ENCODE measurements at places on chromosomes 11 and 22.
A peak's percentile ranks its signal among the peaks of the same experiment; 100 is the strongest.

DNA sequence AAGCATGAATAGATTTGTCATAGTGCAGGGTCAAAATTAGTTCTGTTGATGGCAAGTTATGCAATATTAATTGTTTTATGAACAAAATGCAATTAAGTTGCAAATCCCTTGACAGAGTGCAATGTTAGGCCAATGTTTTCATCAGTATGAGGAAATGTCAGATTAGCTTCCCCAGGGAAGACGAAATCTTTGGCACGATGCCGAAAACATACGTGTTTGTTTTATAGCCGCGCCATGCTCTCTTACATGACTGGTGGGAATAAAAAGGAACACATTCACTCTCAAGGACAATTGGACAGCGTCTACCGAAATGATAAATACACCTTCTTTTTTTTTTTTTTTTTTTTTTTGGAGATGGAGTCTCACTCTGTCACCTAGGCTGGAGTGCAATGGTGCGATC, 27.0 kb downstream of the MFNG start:
- DNase-seq: no peak

- DNase-seq: no peak
Measured at GRCh38 chr11:64858467-64859263, 14.2 kb upstream of the CDC42BPG start.

- no peak for DNase-seq
Measured at GRCh38 chr11:97247601-97248000, 857.8 kb downstream of the JRKL start.

DNA sequence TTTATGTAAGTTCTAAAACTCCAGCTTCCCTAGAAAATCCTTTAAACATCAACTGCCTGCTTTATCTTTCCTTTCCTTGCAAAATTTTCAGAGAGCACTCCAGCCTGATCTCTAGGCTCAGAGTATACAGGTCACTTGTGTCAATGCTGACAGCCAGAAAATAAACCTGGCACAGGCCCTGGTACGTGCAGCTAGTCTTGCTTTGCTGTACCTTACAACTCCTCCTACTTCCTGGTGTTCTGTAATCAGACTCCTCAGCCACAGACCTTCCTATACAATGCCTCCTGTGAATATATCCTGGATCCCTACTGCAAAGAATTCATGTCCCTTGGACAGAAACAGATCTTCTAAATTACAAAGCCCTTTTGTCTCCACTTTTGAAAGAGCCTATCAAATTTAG, 24.2 kb upstream of the TMEM123 start:
- no peak for DNase-seq

DNA sequence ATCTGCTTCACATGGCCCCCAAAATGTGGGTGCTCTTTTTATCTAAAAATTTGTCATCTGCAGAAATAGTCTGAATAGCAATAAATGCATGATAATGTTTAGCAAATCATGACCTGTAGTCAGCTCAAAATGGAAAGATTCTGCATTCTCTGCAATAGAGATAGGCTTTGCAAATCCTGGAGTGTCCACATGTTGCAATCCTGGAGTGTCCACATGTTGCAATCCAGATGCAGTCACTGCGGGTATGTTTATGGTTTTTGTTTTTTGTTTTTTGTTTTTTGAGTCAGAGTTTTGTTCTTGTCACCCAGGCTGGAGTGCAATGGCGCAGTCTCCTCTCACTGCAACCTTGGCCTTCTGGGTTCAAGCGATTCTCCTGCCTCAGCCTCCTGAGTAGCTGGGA, 20.2 kb upstream of the LRRC32 start:
- DNase-seq: no peak

DNA sequence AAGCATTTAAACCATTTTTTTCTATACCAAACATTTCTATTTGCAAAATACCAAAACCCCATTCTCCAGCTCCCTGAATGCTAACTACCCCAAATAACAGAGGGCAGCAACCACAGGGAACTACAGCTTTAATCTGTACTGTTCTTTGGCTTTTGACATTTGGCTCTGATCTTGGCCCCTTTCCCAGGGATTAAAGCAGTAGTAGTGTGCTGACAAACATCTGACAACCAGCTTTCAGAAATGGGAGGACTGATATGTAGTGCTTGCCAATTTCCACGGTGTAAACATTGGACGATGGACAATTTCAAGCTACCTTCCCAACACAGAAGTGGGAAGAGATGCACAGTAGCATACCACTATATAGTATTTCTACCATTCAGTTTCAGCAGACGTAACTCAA, 88.4 kb upstream of the TEAD1 start:
- no peak for DNase-seq

GRCh38 chr11:17603056-17603825, 56.2 kb downstream of the OTOG start:
- DNase-seq: no peak

DNA sequence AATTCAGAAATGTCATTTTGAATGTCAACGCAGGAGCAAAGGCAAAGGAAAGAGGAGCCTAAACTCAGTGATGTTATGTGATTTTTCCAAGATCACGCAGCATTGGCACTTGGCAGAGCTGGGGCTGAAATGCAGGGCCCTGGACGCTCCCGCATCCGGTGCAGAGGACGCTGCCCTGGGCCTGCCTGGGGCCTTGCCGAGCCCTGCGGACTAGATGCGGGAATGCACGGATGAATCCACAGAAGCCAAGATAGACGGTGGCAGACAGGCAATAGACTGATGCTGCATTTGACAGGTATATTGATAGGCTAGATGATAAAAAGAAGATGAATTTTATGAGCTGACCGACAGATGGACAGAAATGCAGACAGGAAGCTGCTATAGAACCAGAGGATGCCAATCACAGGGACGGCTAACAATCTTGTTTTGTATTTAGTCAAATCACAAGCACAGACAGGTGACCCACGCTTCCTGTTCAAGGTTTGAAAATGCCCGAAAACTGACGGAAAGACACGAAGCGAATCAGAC, 696 bp upstream of the MARK2 start:
- DNase-seq: peak; percentile 87

GRCh38 chr11:19808076-19808911, 95.7 kb downstream of the NAV2 start:
- no peak for DNase-seq

DNA sequence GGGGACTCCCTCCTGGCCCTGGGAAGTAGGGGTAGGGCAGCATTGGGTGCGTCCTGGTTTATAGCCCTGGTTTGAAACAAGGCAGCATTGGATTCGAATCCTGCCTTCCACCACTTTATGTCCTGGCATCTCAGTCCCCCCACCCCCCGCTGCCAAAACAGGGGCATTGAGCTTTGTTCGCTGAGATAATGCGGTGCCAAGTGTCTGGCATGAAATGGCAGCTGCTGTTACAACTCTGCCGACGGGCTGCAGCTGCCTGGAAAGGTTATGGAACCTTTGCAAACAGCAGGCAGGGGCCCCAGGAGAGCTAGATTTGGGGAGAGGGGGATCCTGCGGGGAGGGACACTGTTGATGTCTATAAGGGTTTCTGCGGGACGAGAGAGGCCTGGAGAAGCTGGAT, 1.9 kb downstream of the TST start:
- no peak for DNase-seq

DNA sequence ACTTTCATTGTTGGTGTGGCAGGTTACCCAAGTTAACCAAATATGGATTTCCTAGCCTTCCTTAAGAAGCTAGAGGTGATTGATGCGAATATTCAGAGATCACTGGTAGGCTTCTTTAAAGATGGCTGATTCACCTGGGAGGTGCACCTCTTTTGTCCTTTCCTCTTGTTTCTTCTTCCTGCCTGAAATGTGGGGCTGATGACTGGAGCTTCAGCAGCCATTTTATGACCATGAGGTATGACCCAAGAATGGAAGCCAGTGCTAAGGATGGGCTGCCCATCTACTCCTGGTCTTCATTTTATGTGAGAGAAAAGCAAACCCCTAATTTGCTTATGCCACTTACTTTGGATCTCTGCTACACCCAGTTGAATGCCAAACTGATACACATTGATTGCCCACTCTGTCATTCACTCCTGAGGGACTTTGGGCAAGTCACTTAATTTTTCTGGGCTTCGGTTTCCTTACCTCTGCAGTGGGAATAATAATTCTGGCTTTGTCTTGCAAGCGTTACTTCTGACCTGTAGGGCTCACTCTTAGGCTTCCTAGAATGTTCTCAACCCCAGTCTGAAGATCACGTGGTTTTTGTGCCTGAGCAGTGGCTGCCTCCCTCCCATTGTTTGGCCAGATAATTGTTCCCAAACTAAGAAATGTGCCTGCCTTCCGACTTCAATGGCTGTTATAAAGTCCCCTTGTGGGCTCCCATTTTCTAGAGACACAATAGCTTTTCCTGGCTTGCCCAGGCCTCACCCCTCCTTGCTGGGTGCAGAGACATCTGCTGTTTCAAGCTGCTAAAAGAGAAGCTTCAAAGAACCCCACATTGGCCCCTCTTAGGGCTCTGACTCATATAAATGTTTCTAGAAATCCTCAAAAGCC, 243.1 kb downstream of the ST3GAL4 start:
- DNase-seq: no peak

DNA sequence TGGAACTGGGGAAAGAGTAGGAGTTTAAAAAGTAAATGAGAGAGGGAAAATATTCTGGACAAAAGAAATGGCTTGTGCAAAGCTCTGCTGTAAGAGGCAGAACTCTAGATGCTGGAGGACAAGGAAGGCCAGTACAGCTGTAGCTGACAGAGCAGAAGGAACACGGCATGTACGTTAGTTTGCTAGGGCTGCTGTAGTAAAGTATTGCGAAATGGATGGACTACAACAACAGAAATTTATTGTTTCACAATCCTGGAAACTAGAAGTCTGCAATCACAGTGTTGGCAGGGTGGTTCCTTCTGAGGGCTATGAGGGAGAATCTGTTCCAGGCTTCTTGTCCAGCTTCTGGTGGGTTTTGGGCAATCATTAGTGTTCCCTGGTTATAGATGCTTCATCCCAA, 454.4 kb downstream of the NTM start:
- DNase-seq: no peak

GRCh38 chr11:8642196-8642841, 40.1 kb downstream of the TRIM66 start:
- no peak for DNase-seq

DNA sequence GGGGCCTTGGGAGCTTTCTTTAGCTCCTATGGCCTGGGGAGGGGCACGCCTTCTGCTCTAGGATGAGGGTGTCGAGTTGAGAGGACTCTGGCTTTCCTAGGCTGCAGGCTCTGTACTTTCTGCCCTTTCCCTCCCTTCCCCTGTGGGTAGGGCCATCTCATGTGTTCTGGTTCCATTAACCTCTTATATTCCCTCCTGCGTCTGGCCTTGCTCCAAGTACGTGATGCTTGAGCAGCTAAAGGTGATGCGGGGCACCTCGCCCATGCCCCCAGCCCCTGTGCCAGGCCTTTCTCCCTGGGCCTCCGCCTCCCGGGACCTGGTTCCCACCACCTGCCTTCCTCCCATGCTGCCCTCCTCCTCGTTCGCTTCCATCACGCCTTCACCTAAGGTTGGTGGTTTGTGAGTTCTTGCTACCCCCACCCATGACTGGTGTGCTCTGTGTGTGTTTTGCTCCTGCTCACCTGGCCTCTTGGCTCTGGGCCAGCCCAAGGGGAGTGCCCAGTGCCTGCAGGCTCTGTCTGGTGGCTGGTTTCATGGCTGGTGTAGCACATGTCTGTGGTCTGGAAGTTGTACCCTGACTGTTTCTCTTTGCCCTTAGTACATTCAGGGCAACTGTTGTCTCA, 34.1 kb downstream of the PHLDB1 start:
- DNase-seq: no peak

- DNase-seq: no peak
Measured at GRCh38 chr11:76172583-76172982, 33.7 kb downstream of the WNT11 start.

DNA sequence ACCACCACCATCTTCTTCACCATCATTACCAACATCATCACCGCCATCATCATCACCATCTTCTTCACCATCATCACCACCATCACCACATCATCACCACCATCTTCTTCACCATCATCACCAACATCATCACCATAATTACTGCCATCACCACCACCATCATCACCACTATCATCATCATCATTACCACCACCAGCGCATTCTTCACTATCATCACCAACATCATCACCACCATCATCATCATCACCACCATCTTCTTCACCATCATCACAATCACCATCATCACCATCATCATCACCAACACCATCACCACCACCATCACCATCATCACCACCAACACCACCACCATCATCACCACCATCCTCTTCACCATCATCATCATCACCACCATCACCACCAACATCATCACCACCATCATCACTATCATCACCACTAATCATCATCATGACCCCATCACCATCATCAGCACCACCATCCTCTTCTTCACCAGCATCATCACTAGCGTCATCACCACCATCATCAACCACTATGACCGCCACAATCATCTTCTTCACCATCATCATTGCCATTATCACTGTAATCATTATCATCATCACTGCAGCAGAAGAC, 303.8 kb downstream of the CTTN start:
- DNase-seq: no peak

- peak; percentile 99 for DNase-seq
Measured at GRCh38 chr11:119095066-119095880, 6.4 kb downstream of the DPAGT1 start.

DNA sequence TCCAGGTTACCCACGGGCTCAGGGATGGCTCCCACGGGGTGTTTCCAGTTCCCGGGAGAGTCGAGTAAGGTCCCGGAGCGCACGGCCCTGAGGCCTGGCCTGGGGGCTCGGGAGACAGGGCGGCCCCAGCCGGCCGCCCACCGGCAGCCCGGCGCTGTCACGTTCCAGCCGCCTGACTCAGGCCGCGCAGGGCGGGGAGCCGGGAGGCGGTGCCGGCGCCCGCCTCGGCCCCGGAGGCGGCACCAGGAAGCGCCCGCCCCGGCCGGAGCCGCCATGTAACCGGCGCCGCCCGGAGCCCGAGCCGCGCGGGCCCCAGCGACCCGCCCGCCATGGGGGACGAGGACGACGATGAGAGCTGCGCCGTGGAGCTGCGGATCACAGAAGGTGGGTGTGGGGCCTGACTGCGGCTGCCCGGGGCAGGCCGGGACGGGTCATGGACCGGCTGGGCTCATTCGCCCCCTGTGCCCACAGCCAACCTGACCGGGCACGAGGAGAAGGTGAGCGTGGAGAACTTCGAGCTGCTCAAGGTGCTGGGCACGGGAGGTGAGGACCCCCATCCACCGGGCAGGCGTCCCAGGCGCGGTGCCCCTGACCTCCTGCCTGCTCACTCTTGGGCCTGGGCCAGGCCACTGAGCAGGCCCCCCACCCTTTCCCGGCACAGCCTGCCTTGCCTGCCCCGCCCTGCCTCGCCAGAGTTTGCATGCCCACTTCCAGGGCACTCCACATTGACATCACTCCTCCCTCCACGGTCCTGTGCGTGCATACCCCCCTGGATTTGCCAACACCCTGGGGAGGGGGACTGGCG, at the start of gene RPS6KA4:
RPS6KA4 (plus strand) TSS at position 256 of the 805 bp plus-strand sequence; CDS start at position 330, 74 bp downstream.
- no peak for DNase-seq

All from GM12878 (cell line).